ENCODE measurements at places on chromosomes 4 and X.

DNA sequence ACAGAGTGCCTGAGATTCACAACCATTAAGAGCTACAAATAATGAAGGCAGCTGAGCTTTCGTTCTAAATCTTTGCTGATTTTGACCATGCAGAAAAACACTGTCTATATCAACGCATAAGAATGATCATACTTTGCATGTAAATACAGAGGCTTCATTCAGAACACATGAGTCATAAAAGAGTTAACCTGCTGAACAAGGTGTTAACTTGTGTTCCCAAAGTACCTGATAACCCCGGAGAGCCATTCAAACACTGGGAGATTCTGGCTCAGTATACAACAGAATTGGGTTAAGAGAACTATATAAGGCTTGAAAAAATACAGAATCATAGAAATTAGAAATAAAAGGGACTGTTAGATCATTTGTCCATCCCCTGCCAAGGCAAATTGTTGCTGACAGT, 964.3 kb upstream of the TENM3 start:
- no peak for DNase-seq

DNA sequence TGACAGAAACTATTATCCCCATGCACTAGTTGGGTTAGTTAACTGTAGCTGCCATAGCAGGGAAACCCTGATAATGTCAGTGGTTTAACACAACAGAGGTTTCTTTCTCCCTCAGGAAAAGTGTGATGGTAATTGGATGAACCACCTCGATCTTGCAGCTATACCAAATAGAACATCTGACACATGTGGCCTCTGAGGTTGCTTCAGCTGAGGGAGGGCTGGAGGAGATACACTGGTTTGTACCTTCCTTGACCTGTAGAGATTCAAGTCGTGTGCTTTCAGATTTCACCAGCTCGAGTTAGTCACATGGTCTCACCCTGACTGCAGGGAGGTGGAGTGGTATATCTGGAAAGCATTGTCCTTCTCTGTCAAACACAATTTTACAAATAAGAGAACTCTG, 147.2 kb upstream of the SFRP2 start:
- no peak for DNase-seq

DNA sequence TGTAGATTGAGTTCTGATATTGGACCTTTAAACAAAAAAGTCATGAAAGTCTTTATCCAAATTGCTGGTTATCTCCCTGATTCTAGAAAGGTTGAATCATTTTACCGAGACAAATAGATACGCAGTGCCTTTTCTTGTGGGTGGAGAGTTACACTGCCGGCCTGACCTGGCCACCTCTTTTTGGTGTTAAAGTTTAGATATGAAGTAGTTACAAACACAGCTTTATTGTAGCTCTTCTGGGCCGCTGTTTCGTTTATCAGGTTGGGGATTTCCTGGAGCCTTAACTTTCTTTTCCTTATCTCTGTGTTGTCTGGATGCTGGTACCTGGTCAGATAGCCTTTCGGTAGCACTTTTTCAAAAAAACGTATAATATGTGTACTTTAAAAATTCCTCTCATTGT, 31.0 kb downstream of the FNIP2 start:
- no peak for DNase-seq

DNA sequence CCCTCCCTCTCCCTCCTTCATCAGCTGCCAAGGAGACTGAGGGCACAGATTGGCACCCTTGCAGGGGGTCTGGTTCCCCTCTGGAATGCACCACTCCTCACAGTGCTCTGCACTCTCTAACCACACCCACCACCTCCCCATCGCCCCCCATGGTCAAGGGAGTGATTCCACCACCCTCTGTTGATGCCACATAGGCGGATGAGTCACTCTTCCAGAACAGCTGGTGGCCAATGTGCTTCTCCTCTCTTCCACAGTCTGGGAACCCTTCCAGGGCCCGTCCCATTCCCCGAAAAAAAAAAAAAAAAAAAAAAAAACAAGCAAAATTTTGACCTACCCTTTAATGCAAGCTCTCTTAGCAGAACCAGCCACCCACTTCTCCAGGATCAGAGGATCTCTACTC, 341.3 kb upstream of the KLF3 start:
- no peak for DNase-seq

GRCh38 chrX:63750811-63751210, 34.2 kb downstream of the ARHGEF9 start:
- DNase-seq, result no peak

GRCh38 chr4:152281822-152282221, 254.1 kb downstream of the FBXW7 start:
- DNase-seq, result no peak

DNA sequence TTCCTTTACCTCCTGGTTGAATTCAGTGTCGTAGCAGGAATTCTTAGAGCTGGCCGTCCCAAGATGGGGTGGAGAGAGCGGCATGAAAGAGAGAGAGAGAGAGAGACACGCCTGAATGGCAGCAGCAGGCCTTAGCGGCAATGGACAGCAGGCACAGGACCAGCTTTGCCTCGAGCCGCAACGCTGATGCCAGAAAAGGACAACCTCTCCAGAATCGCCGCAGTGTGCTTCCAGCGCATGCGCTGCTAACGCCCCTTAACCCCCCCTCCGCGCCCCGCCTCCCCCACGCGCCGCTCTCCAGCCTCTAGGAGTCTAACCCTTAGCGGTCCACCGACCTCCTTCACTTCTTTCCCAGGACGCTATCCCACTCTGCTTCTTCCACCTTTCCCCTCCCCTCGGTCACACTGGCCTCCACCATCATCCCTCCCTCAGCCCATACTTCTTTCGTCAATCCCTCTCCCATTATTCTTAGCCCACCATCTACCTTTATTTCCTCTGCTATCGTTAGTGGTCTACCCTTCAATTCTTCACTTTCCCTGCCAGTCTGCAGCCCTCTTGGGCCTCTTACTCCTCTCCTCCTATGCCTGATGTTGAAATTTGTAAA, 10.5 kb upstream of the ZCCHC13 start:
- DNase-seq, result peak; percentile 79

GRCh38 chr4:22999419-22999818, 306.7 kb downstream of the GBA3 start:
- no peak for DNase-seq

All from midbrain (tissue), 1 donor.